GM18507 (cell line): ENCODE measurements at places on chromosomes 2 and 18.

GRCh38 chr2:205566606-205567168 lies 115.6 kb upstream of the NRP2 start:
- no peak for DNase-seq

DNA sequence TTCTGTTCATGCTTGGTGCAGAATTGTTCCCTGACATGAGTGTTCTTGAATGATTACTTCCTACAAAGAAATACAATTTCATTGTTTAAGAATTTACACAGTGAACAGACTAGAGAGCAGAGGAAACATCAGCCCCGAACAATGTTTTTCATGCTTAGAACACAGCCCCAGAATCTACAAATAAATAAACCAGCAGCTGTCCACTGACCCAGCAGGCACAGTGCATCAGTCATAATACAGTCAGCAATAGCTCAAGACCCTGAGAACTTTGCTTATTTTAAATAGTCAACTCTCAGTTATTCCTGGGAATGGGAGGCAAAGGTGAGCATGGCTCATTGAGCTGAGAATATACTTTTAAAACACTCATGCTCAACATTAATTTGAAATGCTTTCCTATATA lies 38.4 kb downstream of the XIRP2 start:
- no peak for DNase-seq

DNA sequence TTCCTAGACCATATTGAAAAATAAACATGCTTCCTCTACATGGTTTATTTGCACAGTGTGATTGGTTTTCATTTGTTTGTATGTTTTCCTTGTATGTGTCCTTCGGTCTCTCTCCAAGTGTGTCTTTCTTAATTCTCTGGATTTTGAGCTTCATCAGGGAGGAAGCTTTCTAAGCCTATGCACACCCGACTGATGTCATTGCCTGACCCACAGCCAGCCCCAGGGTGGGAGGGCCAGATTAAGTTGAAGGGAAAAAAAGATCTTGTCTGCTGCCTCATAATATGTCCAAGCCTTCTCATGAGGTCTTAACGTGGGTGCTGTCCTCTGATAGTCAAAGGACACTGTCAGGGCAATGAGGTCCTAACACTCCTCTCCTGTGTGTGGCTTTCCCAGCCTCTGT lies 115.2 kb downstream of the MARCHF4 start:
- no peak for DNase-seq

GRCh38 chr2:217451666-217452065 lies 551.1 kb downstream of the TNS1 start:
- no peak for DNase-seq

- no peak for DNase-seq
These were observed 168.3 kb downstream of the ASB1 start for GRCh38 chr2:238594796-238595749.

DNA sequence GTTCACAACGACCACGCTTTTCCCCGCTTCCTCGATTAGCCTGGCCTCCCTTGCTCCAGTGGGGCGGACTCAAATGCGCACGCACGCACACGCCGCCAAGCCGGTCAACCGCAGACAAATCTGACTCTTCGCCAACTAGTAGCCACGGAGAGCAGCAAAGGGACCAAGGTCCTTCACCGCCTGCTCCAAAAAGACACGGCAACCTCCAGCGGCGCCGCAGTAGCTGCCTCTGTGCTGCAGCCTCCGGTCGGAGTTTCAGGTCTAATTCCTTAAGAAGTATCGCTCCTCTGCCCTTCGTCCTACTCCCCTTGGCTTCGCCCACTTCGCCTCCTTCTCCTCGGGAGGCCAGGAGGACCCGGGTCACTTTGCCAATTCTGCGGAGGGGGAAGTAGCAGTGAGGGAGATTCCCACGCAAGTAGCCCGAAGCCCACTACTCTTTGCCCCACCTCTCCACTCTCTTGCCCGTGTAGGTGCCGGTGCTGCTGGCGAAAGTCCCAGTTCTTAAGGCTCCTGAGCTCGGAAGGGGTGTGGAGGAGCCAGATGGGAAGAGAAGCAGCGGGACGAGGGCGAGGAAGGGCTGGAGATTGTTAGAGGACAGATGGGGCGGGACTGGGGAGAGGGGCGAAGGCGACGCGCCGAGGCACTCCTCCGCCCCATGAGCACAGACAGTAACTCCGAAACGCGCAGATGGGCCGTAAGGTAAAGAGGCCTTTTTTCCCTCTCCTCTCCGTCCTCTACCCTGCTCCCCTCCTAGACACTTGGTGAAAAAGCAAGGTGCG lies 615 bp downstream of the AKAIN1 start:
- no peak for DNase-seq

- no peak for DNase-seq
These were observed 92.1 kb downstream of the DYM start for GRCh38 chr18:49368161-49368875.
